ENCODE measurements at places on chromosomes 5 and 9.

GRCh38 chr5:68177676-68178075 lies 37.9 kb upstream of the PIK3R1 start:
- H3K36me3 ChIP-seq = no peaks in the 10 kb centered on the region
- H3K4me3 ChIP-seq = no peak overlapping the region
- no peaks in the 10 kb centered on the region for H3K27me3 ChIP-seq
- no peak for DNase-seq
- H3K27ac ChIP-seq = no peak overlapping the region

DNA sequence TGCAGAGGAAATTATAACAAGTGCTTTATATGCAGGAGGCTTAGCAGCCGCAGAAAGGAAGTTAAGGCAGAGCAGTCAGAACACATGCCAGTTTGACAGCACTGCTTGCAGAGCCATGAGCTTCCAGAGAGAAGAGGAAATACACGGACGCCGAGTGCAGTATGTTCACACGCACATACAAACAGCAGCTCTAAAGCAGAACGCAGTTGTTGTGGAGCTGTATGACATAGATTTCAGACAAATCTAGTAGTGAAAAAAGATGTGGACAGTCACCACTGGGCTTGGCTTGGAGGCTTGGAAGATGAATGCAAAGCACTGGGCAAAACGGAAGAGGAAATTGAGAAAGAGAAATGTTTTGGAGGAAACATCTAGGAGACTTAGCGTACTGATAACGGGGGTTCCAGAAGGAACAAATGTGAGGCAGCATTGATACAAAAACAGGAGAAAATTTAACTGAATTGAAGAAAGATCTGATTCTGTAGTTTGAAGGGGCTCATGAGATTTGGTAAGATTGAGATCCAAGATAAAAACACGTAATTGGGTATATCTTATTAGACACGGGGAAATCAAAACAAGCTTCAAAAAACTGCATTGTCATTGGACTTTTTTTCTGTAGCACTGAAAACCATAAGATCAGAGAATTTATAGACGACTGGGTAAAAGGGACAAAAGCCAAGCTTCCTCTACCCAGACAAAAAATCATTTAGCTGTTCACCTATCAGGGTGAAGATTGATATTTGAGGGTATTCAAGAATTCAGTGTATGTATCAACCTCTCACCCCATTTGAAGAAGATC lies 19.6 kb upstream of the ROPN1L start:
- DNase-seq = no peak
- H3K4me3 ChIP-seq = no peak overlapping the region
- H3K27me3 ChIP-seq = no peaks in the 10 kb centered on the region

- no peak overlapping the region for H3K27ac ChIP-seq
- peaks cover 16% of the 10 kb centered on the region for H3K36me3 ChIP-seq
- peak; percentile 13 for DNase-seq
- H3K27me3 ChIP-seq = no peaks in the 10 kb centered on the region
- H3K4me3 ChIP-seq = no peak overlapping the region
- no peaks in the 10 kb centered on the region for H3K4me1 ChIP-seq
These were observed 107.6 kb downstream of the PLPP1 start for GRCh38 chr5:55427157-55427556.

GRCh38 chr9:68732405-68733020 lies 27.5 kb downstream of the PIP5K1B start:
- no peaks in the 10 kb centered on the region for H3K36me3 ChIP-seq
- H3K4me3 ChIP-seq = no peak overlapping the region
- H3K27me3 ChIP-seq = peaks cover 27% of the 10 kb centered on the region
- no peak for DNase-seq
- no peak overlapping the region for H3K27ac ChIP-seq

DNA sequence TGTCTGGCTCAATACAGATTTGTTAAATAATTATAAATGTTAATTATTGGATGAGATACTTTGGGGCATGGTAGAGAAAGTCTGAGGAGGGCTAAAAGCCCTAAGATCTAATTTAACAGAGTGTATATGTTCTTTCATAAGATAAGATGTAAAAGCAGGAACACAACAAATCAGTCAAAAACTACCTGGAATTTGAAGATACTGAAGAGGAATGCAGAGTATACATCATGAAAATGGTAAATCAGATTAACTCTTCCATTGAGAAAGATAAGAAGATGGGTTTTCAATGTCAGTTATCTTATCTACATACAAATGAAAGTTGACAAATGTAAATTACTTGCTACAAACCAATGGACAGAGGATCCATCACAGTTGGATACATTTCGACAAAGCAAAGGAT lies 107.3 kb upstream of the NFIB start:
- H3K4me1 ChIP-seq = peaks cover 29% of the 10 kb centered on the region
- H3K36me3 ChIP-seq = no peaks in the 10 kb centered on the region

DNA sequence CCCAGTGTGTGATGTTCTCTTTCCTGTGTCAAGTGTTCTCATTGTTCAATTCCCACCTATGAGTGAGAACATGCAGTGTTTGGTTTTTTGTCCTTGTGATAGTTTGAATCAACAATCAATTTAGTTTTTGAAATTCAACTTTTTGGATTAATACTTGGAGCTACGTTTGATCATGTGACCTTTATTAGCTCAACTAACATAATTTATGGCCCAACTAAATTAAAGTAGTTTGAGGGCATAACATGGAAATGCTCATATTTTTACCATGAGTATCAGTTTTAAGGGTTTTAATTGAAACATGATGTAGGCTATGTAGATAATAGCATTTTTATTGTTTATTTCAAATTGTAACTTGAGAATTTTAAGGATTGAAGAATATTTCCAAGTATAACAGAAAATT lies 168.0 kb downstream of the CCDC171 start:
- H3K4me3 ChIP-seq = no peak overlapping the region
- H3K27me3 ChIP-seq = no peaks in the 10 kb centered on the region
- no peak for DNase-seq

- no peaks in the 10 kb centered on the region for H3K27me3 ChIP-seq
- 0 out of 2 replicates have a peak within 1 kb of the TSS, but pooled peaks have one; percentile 8 for H3K27ac ChIP-seq
- DNase-seq = peak; percentile 63
- peak within 1 kb of the TSS; percentile 85 for H3K4me3 ChIP-seq
- H3K4me1 ChIP-seq = peaks cover 10% of the 10 kb centered on the region
- H3K36me3 ChIP-seq = no peaks in the 10 kb centered on the region
These were observed at the start of gene SLC1A1 for GRCh38 chr9:4489919-4490704. Gene SLC1A1 (plus strand): TSS chr9:4490468. CDS start chr9:4490680, 212 bp downstream.

DNA sequence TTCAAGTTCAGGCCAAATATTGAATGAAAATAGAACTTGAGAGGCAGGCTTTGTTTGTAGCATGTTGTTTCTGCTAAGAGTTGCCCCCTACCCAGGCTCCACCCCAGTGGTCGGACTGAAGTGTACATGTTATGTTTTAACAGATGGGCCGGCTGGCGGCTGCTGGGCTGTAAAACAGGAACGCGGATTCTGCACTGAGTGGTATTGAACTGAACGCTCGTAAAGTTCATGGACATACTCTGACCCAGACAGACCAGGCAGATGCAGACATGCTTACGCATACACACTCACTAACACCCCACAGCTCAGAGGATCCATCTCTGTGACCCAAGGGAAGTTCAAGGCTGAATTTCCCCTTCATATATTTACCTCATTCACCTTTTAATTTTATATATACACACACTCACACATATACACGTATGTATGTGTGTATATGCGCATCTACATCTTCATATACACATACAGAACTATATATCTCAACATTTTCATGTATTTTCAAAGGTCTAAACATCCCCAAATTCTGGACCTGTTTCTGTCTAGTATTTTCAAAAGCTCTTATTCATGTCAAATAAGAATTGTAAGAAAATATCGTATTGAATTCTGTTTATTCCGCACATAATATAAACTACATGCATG lies 1.4 kb downstream of the MARCHF3 start:
- H3K27ac ChIP-seq = no peak overlapping the region
- H3K4me3 ChIP-seq = peak overlapping the region; percentile 91
- no peaks in the 10 kb centered on the region for H3K36me3 ChIP-seq
- H3K27me3 ChIP-seq = no peaks in the 10 kb centered on the region
- peak; percentile 32 for DNase-seq

DNA sequence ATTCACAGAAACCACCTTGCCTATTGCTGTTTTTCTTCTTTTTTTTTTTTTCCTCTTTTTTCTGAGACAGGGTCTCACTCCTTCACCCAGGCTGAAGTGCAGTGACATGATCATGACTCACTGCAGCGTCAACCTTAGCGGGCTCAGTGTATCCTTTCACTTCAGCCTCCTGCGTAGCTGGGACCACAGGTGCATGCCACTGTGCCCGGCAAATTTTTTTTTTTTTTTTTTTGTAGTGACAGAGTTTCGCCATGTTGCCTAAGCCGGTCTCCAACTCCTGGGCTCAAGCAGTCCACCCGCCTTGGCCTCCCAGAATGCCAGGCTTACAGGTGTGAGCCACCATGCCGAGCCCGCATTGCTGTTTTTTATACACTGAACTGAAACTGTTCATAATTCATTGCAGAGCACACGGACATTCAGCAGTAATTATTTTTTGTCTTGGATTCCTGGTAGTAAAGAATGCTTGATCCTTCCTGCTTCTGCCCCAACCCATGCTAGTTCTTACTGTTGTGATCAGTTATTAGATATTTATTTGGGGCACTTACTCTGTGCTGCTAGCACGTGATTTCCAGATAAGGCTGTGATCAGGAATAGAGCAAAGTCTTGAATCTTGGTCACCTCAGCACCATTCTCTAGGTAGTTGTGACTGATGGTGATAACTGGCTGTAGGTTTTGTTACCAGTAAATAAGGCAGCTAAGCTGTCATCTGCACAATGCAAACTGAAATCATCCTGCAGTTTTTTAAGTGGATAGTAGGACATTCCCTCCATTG lies 14.0 kb downstream of the MAP3K1 start:
- no peaks in the 10 kb centered on the region for H3K36me3 ChIP-seq
- DNase-seq = peak; percentile 79
- H3K4me1 ChIP-seq = peaks cover 13% of the 10 kb centered on the region
- H3K27ac ChIP-seq = peak overlapping the region; percentile 33

DNA sequence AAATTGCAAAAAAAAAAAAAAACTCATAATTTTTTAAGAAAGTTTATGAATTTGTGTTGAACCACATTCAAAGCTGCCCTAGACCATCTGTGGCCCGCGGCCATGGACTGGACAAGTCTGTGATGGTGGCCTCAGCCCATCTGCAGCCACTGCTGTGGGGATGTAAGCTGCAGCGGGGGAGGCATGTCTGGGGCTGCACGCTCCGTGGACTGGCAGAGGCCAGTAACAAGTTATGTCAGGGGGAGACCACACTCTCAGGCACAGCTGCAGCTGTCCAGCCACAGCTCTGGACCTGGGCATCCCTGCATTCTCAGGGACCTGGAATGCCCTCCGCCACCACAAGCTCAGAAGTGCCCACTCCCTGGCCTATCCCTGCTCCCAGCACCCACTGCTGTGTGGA lies 1272.3 kb upstream of the CDH9 start:
- DNase-seq = no peak
- no peak overlapping the region for H3K27ac ChIP-seq
- H3K27me3 ChIP-seq = no peaks in the 10 kb centered on the region
- peaks cover 25% of the 10 kb centered on the region for H3K4me1 ChIP-seq

DNA sequence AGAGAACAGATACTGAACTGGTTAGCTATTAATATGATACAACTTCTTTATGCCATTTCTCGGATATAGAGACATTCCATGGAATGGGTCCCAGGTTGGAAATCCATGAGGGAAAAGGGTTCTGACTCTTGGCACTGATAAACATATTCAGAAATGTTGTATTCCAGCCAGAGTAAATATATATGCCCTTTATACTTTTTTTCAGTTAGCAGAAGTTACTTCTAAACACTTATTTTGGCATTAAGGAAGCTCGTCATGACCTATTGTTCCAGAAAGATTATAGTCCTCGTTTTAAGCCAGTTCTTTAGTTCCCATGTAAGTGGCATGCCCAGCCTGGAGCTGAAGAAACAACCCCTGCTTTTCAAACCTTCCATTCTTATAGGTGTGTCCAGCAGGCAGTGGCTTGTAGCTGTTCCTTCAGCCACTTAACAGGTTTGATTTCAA lies 181.6 kb downstream of the CD180 start:
- DNase-seq = peak; percentile 26
- peak overlapping the region; percentile 96 for H3K27ac ChIP-seq
- H3K4me1 ChIP-seq = peaks cover 61% of the 10 kb centered on the region
- H3K36me3 ChIP-seq = no peaks in the 10 kb centered on the region
- no peaks in the 10 kb centered on the region for H3K27me3 ChIP-seq

DNA sequence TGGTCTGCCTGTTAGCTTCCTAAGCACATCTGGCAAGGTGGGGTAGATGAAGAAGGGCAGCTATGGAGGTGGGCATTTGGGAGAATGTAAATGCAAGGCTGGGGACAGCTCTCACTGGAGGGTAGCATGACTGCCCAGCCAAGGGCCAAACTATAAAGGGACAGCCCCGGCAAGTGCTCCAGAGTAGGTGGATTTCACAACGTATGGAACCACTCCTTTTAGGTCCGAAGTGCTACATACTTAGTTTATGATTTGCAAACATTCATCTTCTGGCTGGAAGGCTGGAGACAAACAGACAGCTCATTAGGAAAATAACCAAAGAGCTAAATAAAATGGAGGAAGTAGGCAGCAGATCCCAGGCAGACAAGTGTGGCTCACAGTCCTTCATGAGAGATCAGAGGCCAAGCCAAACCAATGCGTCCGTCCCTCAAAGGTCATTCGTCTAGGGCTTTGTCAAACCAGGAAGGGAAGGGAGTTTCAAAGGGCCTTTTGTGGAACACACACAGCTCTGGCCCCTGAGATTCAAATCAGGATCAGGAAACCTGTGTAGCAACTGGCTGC lies 42.5 kb upstream of the GLRX start:
- H3K36me3 ChIP-seq = no peaks in the 10 kb centered on the region
- DNase-seq = peak; percentile 40
- H3K4me1 ChIP-seq = peaks cover 43% of the 10 kb centered on the region
- H3K4me3 ChIP-seq = no peak overlapping the region

- H3K27me3 ChIP-seq = peaks cover 13% of the 10 kb centered on the region
- no peaks in the 10 kb centered on the region for H3K4me1 ChIP-seq
- H3K27ac ChIP-seq = no peak overlapping the region
- no peak overlapping the region for H3K4me3 ChIP-seq
- H3K36me3 ChIP-seq = no peaks in the 10 kb centered on the region
- DNase-seq = no peak
These were observed 181.3 kb downstream of the RAB3C start for GRCh38 chr5:58764199-58764598.

GRCh38 chr5:95460665-95461064 lies 69.5 kb downstream of the FAM81B start:
- no peak overlapping the region for H3K27ac ChIP-seq
- peaks cover 5% of the 10 kb centered on the region for H3K36me3 ChIP-seq
- H3K27me3 ChIP-seq = no peaks in the 10 kb centered on the region
- DNase-seq = no peak

DNA sequence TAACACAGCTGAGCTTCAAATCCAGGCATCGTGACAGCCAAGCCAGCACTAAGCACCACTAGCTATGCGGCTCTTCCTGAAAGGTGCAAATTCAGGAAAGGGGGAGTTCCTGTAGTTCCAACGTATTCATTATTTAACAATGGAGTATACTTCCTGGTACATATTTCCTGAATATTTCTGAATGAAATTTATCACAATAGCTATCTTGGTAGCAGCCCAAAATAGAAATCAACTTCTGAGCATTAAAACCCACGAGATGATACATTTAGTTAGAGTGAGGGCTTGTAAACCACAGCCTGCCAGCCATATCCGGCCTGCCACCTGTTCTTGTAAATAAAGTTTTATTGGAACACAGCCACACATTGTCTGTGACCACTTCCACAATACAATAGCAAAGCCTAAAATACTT lies 109.7 kb upstream of the RETREG1 start:
- no peaks in the 10 kb centered on the region for H3K36me3 ChIP-seq
- peaks cover 17% of the 10 kb centered on the region for H3K4me1 ChIP-seq
- H3K4me3 ChIP-seq = no peak overlapping the region
- peak; percentile 78 for DNase-seq
- H3K27ac ChIP-seq = no peak overlapping the region
